ENCODE measurements at places on chromosomes 2 and 18. TPM values are rescaled to one million over a fixed set of nuclear protein-coding genes. Genes with fewer than 3 reads are reported as not detected.

Gene SLC5A7
- not detected for total RNA-seq

Gene RANBP2
- 32.0 TPM for total RNA-seq

Gene MC5R
- total RNA-seq: not detected

Gene UGT1A10
- total RNA-seq: not detected

Gene CCDC68
- total RNA-seq: 5.8 TPM

Gene EFHD1
- total RNA-seq: 5.1 TPM

Gene MEP1B
- total RNA-seq: 0.05 TPM

Gene MSTN
- total RNA-seq: not detected

Gene NPHP1
- total RNA-seq: 8.2 TPM

Gene GALNT14
- 44.3 TPM for total RNA-seq

Gene RABL2A
- 9.0 TPM for total RNA-seq

Gene UGT1A6
- total RNA-seq: 1.5 TPM

Gene C2orf81
- 3.6 TPM for total RNA-seq

Gene KCNG2
- not detected for total RNA-seq

Gene HOXD8
- 5.3 TPM for total RNA-seq

Gene ADNP2
- 14.3 TPM for total RNA-seq

Gene NOP58
- total RNA-seq: 139 TPM
